ENCODE measurements at places on chromosomes 11 and 22.

DNA sequence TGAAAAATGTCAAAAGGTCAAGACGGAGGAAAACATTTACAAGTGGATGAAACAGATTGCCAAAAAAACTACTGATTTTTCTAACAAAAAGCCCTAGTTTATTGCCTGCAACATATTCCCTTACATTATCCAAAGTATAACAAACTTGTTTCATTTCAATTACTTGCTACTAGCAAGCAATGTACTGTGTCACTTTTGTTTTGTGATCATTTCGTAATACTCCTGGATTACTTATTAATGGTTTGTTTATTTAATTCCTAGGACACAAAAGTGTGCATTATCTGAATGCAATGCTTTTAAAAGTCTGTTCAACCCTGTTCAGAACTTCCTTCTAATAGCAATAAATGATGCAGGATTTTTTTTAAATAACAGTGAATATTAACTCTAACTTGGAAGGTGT, 50.9 kb downstream of the CCDC34 start:
- H3K27ac ChIP-seq: no peak overlapping the region
- H3K27me3 ChIP-seq: no peaks in the 10 kb centered on the region
- no peak overlapping the region for H3K4me3 ChIP-seq
- no peak for DNase-seq

- H3K4me3 ChIP-seq: no peak overlapping the region
- H3K27ac ChIP-seq: no peak overlapping the region
- no peak for DNase-seq
- H3K27me3 ChIP-seq: peaks cover 57% of the 10 kb centered on the region
Observed at GRCh38 chr11:119342023-119342300, 1.3 kb upstream of the C1QTNF5 start.

GRCh38 chr22:19761725-19762567, 1.4 kb downstream of the TBX1 start:
- peak overlapping the region; percentile 62 for H3K4me3 ChIP-seq
- H3K27ac ChIP-seq: no peak overlapping the region
- no peaks in the 10 kb centered on the region for H3K36me3 ChIP-seq
- peaks cover 16% of the 10 kb centered on the region for H3K4me1 ChIP-seq
- peaks cover 78% of the 10 kb centered on the region for H3K27me3 ChIP-seq
- no peak for DNase-seq

GRCh38 chr11:70095541-70096252, 17.6 kb downstream of the ANO1 start:
- H3K4me1 ChIP-seq: peaks cover 24% of the 10 kb centered on the region
- H3K4me3 ChIP-seq: no peak overlapping the region
- no peak for DNase-seq
- no peak overlapping the region for H3K27ac ChIP-seq

GRCh38 chr11:125376117-125376516, 119.9 kb downstream of the FEZ1 start:
- H3K27ac ChIP-seq: peak overlapping the region; percentile 47
- peaks cover 61% of the 10 kb centered on the region for H3K4me1 ChIP-seq
- no peaks in the 10 kb centered on the region for H3K36me3 ChIP-seq
- H3K27me3 ChIP-seq: peaks cover 25% of the 10 kb centered on the region
- no peak overlapping the region for H3K4me3 ChIP-seq
- DNase-seq: no peak

GRCh38 chr11:108543316-108543964, 45.3 kb upstream of the POGLUT3 start:
- no peak for DNase-seq
- peak overlapping the region; percentile 26 for H3K27ac ChIP-seq
- peaks cover 30% of the 10 kb centered on the region for H3K4me1 ChIP-seq
- no peak overlapping the region for H3K4me3 ChIP-seq
- H3K36me3 ChIP-seq: peaks cover 5% of the 10 kb centered on the region

- no peak overlapping the region for H3K27ac ChIP-seq
- no peaks in the 10 kb centered on the region for H3K27me3 ChIP-seq
- peaks cover 40% of the 10 kb centered on the region for H3K36me3 ChIP-seq
- no peak for DNase-seq
Observed at GRCh38 chr11:94884376-94884775, 89.0 kb downstream of the CWC15 start.

DNA sequence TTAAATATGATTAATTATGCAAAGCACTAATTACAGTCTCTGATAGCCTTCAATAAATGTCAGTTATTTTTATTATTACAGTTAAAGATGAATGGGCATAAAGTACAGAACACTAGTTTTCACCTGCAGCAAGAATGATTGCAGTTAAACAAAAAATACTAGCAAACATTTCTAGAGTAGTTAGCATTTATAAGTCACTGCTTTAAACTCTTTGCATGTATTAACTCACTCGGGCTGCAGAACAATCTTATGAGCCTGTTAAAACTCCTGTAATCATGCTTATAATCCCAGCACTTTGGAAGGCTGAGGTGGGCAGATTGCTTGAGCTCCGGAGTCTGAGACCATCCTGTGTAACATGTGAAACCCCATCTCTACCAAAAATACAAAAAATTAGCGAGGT, 14.8 kb downstream of the OR51B4 start:
- H3K36me3 ChIP-seq: no peaks in the 10 kb centered on the region
- H3K4me3 ChIP-seq: no peak overlapping the region
- no peaks in the 10 kb centered on the region for H3K4me1 ChIP-seq
- H3K27ac ChIP-seq: no peak overlapping the region
- DNase-seq: no peak
- H3K27me3 ChIP-seq: no peaks in the 10 kb centered on the region

DNA sequence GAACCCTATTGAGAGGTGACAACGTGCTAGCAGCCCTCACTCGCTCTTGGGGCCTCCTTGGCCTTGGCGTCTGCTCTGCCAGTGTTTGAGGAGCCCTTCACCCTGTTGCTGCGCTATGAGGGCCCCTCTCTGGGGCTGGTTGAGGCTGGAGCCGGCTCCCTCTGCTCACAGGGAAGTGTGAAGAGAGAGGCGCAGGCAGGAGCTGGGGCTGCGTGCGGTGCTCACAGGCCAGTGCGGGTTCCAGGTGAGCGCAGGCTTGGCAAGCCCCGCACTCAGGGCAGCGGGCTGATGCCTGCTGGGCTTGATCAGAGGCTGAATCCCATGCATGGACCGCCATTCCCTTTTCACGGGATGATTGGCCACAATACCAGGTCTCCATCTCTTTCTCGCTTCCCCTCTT, 90.7 kb downstream of the DLG2 start:
- H3K4me3 ChIP-seq: no peak overlapping the region
- no peaks in the 10 kb centered on the region for H3K27me3 ChIP-seq
- no peak overlapping the region for H3K27ac ChIP-seq
- H3K36me3 ChIP-seq: peaks cover 3% of the 10 kb centered on the region

DNA sequence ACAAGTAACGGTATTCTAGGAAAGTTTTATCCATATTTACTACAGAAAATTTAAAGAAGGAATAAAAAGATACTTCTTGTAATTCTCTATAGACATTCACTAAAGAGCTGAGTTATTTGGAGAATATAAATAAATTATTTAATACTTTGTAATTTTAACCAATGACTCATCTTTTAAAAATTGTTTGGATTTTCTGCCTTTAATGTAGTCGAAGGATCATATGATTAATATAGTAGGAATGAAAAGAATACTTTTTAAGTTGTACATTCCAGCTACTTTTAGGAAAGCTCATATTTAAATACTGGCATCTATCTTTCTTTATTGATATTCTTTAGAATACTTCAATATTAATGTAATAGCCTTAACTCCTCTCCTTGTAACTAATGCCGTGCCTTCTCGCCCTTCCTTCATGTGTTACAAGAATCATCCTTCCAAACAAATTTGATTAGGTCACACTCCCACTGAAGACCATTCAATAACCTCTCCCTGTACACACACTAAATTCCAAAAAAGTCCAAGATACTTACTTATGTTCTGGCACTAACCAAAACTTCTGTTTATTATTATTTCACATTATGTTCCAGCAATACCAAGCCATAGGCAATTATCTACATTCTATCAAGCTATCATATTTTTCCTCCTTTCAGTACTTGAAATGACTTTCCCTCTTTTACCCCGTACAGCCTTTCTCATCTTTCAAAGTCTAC, 501.9 kb downstream of the CNTN5 start:
- H3K4me3 ChIP-seq: no peak overlapping the region
- H3K27me3 ChIP-seq: no peaks in the 10 kb centered on the region
- no peak overlapping the region for H3K27ac ChIP-seq

- peaks cover 7% of the 10 kb centered on the region for H3K27me3 ChIP-seq
- peak overlapping the region; percentile 89 for H3K27ac ChIP-seq
- DNase-seq: no peak
- no peak overlapping the region for H3K4me3 ChIP-seq
- peaks cover 59% of the 10 kb centered on the region for H3K4me1 ChIP-seq
Observed at GRCh38 chr11:66720899-66721470, 8.0 kb downstream of the SPTBN2 start.

GRCh38 chr22:39984006-39984405, 10.7 kb upstream of the FAM83F start:
- H3K4me1 ChIP-seq: no peaks in the 10 kb centered on the region
- no peak overlapping the region for H3K4me3 ChIP-seq
- no peak for DNase-seq
- no peak overlapping the region for H3K27ac ChIP-seq

DNA sequence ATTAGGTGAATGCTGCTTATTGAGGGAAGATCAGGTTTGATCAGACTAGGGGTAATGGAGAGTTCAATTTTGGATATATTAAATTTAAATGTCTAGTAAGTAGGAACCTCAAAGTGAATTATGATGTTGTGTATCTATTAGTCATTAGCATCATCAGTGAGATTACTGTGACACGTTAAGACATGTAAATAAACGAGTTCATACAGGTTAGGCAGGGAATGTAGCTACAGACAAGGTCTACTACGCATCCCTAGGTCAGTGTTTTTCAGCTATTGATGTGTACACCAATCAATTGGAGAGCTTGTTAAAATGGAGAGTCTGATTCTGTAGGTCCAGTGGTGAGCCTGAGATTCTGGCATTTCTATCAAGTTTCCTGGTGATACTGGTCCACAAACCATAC, 120.1 kb upstream of the LRRC4C start:
- DNase-seq: no peak
- no peaks in the 10 kb centered on the region for H3K27me3 ChIP-seq
- H3K4me1 ChIP-seq: no peaks in the 10 kb centered on the region
- no peak overlapping the region for H3K4me3 ChIP-seq
- no peaks in the 10 kb centered on the region for H3K36me3 ChIP-seq

- H3K27me3 ChIP-seq: peaks cover 50% of the 10 kb centered on the region
- DNase-seq: no peak
- H3K36me3 ChIP-seq: no peaks in the 10 kb centered on the region
Observed at GRCh38 chr11:126711977-126712625, 288.5 kb downstream of the KIRREL3 start.

GRCh38 chr22:43534916-43535315, 123.1 kb downstream of the MPPED1 start:
- peaks cover 35% of the 10 kb centered on the region for H3K27me3 ChIP-seq
- H3K4me1 ChIP-seq: no peaks in the 10 kb centered on the region
- peak; percentile 33 for DNase-seq
- no peak overlapping the region for H3K4me3 ChIP-seq
- no peak overlapping the region for H3K27ac ChIP-seq

- peaks cover 53% of the 10 kb centered on the region for H3K4me1 ChIP-seq
- DNase-seq: no peak
- H3K4me3 ChIP-seq: no peak overlapping the region
Observed at GRCh38 chr11:100684101-100685065, 2.7 kb upstream of the ARHGAP42 start.

DNA sequence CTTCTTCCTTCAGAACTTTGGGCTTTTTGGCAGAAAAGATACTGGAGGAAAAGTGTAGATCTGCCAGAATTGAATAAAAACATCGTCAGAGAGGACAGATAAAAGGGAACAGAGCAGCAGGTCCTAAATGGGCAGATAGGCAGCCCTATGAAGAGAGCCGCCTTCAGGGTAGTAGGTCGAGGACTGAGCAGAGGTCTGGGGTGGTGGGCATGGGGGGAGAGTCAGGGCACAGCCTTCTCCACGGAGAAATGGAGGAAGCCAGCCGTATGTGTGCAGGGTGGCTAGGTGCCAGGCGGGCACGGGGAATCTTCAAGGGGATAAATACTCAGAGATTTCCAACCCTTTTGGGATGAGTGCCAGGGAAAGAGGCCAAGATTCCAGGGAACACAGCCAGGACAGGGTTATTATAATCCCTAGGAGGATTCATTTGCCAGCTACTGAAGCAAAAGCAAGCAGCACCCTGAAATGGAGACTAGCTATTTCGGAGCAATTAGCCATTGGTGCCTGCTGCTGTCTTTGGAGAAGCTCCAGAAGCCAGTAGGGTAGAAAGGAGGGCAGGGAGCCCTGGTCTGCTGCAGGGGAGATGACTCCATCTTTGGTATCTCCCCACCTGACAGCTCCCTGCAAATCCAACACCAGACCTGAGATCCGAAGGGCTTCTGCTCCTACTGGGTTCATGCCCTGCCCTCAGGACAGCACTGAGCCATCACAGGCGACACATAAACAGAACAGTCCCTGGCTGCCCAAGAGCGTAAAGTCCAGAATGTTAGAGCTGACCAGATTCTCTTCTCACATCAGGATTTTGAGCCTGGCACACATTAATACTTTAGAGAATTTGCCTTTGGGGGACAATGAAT, 174.5 kb upstream of the NTM start:
- peaks cover 7% of the 10 kb centered on the region for H3K4me1 ChIP-seq
- DNase-seq: peak; percentile 45
- H3K27me3 ChIP-seq: peaks cover 52% of the 10 kb centered on the region
- no peak overlapping the region for H3K4me3 ChIP-seq
- no peaks in the 10 kb centered on the region for H3K36me3 ChIP-seq

DNA sequence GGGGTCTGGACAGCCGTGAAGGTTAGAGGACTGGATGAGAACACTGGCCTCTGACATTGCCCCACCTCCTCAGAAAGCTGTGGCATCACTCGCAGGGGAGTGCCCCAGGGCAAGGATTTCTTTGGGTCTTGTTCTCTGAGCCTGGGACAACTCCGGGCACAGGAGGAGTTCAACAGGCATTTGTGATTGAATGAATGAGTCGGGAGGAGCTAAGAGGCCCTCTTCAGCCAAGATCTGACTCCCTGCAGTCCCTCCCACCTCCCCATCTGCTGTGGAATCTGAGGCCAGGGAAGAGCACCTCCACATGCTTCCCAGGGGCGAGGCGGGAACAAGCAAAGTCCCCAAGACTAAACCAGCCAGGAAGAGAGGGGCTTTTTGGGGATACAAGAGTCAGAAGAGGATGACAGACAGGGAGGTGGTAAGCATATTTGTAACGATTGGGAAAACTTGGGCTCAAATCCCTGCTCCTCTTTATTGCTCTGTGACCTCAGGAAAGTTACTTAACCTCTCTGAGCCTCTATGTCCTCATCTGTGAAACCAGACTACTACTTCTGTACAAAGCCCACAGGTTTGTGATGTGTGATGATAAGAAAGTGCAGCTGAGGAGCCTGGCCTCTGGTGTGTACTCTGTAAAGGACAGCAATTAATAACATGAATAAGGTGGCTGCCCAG, 6.4 kb downstream of the TP53I11 start:
- H3K4me3 ChIP-seq: no peak overlapping the region
- H3K4me1 ChIP-seq: peaks cover 30% of the 10 kb centered on the region
- no peaks in the 10 kb centered on the region for H3K27me3 ChIP-seq
- peaks cover 5% of the 10 kb centered on the region for H3K36me3 ChIP-seq
- no peak for DNase-seq

GRCh38 chr11:79189601-79190000, 251.2 kb downstream of the TENM4 start:
- H3K4me1 ChIP-seq: no peaks in the 10 kb centered on the region
- H3K27ac ChIP-seq: no peak overlapping the region
- no peak overlapping the region for H3K4me3 ChIP-seq
- peaks cover 7% of the 10 kb centered on the region for H3K36me3 ChIP-seq
- DNase-seq: no peak
- H3K27me3 ChIP-seq: no peaks in the 10 kb centered on the region

All from mesothelial cell of epicardium (in vitro differentiated cells).